ENCODE measurements at places on chromosomes 4 and X.

DNA sequence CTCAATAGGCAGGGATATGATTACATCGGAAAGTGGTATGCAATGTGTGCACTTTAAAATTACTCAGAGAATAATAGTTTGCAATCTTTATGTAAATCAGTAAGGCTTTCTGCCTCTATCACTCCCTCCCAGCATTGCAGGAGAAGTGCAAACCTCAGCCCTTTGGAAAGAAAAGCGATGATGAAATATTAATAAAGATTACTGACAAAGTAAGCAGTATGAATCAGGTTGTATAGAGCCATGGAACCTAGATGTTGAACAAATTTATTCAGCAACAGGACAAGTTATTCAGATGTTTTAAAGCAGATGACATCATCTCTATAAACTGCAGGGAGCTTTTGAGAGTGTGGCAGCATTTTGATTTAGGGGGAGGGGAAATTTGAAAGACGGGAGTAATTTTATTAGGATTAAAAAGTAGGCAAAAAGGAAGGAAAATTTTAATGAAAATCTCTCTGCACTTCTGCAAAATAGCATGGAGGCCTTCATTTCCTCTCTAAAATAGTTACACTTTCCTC, 631.7 kb upstream of the GRIA3 start:
- DNase-seq = no peak

- no peak for DNase-seq
Measured at GRCh38 chrX:136736690-136737089, 44.0 kb downstream of the ARHGEF6 start.

- peak; percentile 66 for DNase-seq
Measured at GRCh38 chr4:88219099-88219498, 60.7 kb upstream of the ABCG2 start.

GRCh38 chr4:28062562-28062961, 1201.9 kb downstream of the STIM2 start:
- no peak for DNase-seq

- no peak for DNase-seq
Measured at GRCh38 chrX:68438575-68438974, 5.3 kb upstream of the OPHN1 start.

DNA sequence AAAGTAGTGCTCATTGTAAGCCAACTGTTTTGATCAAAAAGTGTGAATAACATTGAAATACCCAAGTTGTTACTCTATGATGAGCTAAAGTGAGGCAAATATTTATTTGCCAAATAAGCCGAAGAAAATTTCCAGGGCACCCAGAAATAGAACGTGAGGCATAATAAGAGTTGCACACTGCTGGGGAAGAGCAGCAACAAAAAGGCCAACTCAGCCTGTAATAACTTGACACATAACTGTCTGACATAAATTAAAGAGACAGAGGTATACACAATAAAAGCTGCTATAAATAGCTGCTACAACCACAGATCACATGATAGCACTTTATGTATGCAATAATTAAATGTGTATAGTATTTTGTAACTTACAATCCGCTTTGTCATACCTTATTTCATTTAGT, 2.0 kb upstream of the ABCB7 start:
- no peak for DNase-seq

- DNase-seq = no peak
Measured at GRCh38 chr4:148015058-148015457, 283.2 kb downstream of the ARHGAP10 start.

- DNase-seq = no peak
Measured at GRCh38 chr4:163462556-163462955, 11.0 kb downstream of the TKTL2 start.

DNA sequence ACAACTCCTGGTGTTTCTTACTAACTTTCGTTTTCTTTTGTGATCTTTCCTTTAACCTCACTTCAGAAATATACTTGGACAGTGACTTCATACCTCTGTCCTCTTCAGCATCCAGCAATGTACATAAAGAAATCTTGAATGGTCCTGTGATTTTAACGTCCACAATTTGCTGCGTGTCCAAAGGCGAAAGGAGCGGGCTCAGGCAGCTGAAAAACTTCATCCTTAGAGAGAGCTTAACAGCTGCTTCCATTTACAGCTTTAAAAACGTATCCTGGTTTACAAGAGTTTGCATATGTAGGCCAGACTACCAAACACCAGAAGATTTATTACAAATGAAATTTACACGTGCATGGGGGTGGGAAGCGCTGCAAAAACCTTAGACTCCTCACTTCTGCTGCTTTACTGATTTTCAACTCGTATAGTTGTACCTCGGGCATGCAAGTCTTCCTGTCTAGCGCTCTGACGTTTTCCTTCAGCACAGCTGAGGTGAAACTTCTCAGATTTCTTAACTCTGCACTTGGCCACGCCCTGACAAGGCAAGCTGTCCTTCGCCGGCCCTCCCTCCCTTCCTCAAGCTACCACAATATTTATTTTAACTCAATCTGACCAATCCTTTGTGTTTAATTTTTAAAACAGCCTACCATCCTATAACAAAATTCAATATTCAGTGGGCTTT, 406.4 kb downstream of the FAM47A start:
- no peak for DNase-seq

- DNase-seq = peak; percentile 36
Measured at GRCh38 chr4:9762823-9763475, 18.5 kb upstream of the DRD5 start.

DNA sequence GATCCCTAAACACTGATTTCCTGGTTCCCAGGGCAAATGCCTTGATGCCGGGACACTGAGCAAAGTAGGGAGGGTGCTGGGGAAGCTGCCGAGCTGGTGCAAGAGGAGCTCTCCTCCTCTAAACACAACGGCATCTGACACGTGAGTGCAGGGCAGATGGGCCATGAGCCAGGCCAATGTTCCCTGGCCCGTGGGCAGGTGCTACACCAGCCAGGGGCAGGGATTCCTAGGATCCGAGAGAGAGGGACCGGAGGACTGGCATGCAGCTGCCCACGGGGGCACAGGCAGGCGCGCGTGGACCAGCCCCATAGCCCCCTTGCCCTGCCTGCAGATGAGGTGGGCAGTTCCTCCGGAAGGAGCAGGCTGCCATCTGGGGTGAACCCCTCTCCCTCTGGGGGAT, 66.8 kb upstream of the AFAP1 start:
- no peak for DNase-seq

GRCh38 chr4:107187091-107187490, 151.0 kb upstream of the DKK2 start:
- DNase-seq = no peak

GRCh38 chr4:73810191-73810590, 26.3 kb upstream of the CXCL6 start:
- no peak for DNase-seq

- no peak for DNase-seq
Measured at GRCh38 chr4:26009502-26009901, 95.5 kb downstream of the SMIM20 start.

GRCh38 chr4:40864531-40864930, 114.8 kb downstream of the NSUN7 start:
- no peak for DNase-seq

- DNase-seq = peak; percentile 22
Measured at GRCh38 chr4:4800646-4801408, 58.6 kb upstream of the MSX1 start.

GRCh38 chrX:107686792-107687191, 58.5 kb downstream of the PRPS1 start:
- DNase-seq = peak; percentile 25

DNA sequence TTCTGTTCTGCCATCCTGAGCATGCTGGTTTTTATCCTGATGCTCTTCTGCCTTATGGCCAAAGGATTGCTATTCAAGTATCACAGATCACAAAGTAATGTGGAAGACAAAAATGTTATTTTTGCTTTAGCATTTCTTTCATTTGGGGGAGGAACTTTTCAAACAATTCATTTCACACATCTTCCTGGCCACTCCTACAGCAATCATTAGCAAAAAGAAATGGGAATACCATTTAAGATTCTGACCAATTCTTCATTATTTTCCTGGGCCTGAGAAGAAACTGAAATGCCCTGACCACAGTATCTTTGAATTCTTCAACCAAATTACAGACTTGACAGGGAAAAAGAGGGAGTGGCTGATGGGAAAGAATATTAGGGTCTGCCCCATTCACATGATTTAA, 38.0 kb upstream of the GRID2 start:
- no peak for DNase-seq

- peak; percentile 45 for DNase-seq
Measured at GRCh38 chr4:20127626-20128025, 124.1 kb upstream of the SLIT2 start.

DNA sequence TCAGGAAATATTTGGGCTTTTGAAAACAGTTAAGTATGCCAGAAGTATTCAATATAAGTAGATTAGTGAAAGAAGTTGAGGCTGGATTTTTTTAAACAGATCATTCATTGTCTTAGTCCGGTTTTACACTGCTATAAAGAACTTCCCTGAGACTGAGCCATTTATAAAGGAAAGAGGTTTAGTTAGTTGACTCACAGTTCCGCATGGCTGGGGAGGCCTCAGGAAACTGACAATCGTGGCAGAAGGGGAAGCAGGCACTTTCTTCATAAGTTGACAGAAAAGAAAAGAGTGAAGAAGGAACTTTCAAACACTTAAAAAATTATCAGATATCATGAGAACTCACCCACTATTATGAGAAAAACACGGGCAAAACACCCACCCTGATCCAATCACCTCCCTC, 31.1 kb upstream of the CYLC1 start:
- no peak for DNase-seq

DNA sequence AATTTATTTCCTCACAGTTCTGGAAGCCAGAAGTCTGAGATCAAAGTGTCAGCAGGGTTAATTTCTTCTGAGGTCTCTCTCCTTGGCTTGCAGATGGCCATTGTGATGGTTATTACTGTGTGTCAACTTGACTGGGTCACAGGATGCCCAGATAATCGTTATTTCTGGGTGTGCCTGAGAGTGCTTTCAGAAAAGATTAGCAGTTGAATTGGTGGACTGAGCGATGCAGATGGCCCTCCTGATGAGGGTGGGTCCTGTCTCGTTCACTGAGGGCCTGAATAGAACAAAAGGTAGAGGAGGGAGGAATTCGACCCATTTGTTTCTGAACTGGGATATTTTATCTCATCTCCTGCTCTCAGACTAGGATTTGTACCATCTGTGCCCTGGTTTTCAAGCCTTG, 15.7 kb downstream of the SMIM43 start:
- DNase-seq = no peak

GRCh38 chrX:149758068-149758714, 15.7 kb upstream of the HSFX1 start:
- DNase-seq = no peak

DNA sequence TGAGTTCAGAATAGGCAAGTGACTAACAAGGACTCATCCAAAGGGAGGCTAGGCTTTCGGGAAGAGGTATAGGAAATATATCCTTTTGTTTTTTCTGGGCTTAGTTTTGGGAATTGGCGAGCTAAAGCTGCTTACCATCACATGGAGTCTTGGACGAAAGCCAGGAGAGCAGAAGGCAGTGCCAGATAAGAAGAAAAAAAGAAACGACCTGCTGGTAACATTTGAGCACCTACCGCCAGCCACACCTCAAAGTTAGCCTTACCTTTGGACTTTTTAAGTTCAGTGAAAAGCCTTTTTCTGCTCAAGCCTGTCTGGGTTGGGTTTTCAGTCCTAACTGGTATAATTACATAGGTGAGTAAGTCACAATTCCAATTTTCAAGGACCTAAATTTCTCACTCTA, 85.1 kb upstream of the LCORL start:
- no peak for DNase-seq

- DNase-seq = no peak
Measured at GRCh38 chrX:15515931-15516330, 15.3 kb downstream of the BMX start.

- DNase-seq = no peak
Measured at GRCh38 chr4:1207157-1207470, 34.7 kb upstream of the SPON2 start.

- peak; percentile 88 for DNase-seq
Measured at GRCh38 chr4:186904101-186904500, 180.4 kb upstream of the FAT1 start.

- no peak for DNase-seq
Measured at GRCh38 chrX:68570598-68570997, 71.7 kb downstream of the YIPF6 start.

GRCh38 chr4:185115827-185116232, 27.2 kb upstream of the SLC25A4 start:
- DNase-seq = peak; percentile 30

GRCh38 chr4:140857111-140857510, 100.9 kb upstream of the TBC1D9 start:
- no peak for DNase-seq

- DNase-seq = no peak
Measured at GRCh38 chrX:149222040-149222439, 283.1 kb downstream of the IDS start.

DNA sequence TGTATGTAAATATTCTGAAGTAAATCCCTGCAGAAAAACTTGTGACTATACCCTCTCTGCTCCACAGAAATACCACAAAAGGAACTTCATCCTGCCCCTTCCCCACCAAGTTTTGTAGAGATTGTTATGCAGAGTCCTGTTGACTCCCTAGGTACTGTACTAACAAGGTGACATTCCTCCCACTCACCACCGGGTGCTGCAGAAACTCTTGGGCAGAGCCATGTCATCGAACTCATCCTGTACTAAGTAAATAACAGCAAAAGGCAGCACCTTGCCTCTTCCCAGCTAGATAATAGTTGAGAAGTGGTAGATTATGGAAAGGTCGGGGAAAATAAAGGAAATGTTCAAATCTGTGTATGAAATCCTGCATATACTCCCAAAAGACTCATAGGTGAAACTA, 233.3 kb downstream of the STPG2 start:
- no peak for DNase-seq

- peak; percentile 4 for DNase-seq
Measured at GRCh38 chr4:149993030-149993429, 85.2 kb upstream of the DCLK2 start.

DNA sequence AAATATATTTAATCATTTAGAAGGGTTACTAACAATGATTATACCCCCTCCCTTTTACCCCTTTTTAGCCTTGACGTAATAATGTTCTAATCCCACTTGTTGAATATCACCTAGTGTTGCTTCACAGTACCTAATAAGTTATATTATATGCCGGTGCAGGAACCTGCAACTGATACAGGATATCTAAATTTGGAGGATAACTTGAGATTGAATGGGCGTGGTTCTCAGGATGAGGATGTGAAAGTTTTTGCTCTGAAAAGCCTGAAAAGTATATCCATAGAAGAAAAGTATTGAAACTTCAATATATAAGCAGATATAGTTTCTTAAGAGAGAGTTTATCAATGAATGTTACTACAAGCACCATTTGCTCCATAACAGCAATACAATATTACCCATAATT, 59.8 kb downstream of the ZNF711 start:
- no peak for DNase-seq

- DNase-seq = no peak
Measured at GRCh38 chr4:1767061-1767769, 25.9 kb upstream of the FGFR3 start.

Data from ELR (cell line).